CD4-positive, alpha-beta T cell treated with Interleukin-1 beta for 1 hour (primary cell): ENCODE measurements at places on chromosomes 1 and 21.

DNA sequence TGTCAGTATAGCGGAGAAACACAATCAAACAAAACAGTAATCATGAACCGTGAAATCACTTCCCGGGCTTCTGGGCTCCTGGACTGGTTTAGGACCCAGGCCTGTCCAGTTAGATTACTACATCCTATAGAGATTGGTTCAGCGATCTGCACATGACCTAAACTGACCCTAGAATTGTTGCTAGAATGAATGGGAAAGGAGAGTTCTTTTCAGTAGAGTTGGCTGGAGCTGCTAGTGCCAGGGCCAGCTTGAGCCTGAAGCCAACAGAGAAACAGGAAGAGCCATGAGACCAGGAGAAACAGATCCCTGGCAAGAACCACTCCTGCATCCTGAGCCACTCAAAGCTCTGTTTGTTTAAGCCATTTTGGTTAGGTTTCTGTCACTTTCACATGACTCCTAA lies 474.3 kb upstream of the C1orf87 start:
- DNase-seq, result no peak

DNA sequence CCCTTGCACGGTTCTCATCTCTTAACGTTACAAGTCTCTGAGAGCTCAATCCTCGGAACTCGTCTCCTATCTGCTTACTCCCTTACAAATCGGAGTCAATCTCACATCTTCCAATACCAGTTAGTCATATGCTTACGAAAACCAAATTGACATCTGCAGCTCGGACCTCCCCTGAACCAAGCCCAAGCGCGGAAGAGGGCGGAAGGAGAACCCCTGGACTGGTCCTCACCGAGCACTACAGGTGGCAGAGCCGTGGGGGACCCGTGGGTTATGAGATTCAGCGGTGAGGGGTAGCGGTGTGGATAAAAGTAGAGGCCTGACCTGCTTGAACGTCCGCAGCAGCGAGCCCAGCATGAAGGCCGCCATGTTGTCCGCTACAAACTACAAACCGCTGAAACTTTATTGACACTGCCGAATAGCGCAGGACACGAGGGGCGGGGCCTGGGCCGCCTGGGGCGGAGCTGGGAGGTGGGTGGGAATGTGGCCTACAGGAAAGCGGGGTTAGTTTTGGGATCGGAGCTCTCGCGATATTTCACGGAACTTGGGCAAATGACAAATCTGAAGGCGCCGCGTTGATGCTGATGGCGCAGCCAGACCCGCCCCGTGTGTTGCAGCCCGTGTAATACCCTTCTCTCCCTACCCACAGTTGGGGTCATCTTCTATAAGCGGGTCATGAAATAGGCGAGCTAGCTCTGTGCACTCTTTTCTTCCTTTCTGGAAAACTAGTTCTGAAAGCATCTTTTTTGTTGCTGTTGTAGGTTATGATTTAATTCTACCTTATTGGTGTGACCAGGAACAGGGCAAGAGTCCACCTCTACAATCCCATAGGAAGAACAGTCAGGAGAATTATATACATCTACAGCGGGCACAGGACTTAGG lies at the start of gene MRPS14:
Gene MRPS14 (minus strand): TSS at position 383 of the 879 bp plus-strand sequence. CDS start 17 bp downstream, at position 366.
- peak; percentile 98 for DNase-seq

DNA sequence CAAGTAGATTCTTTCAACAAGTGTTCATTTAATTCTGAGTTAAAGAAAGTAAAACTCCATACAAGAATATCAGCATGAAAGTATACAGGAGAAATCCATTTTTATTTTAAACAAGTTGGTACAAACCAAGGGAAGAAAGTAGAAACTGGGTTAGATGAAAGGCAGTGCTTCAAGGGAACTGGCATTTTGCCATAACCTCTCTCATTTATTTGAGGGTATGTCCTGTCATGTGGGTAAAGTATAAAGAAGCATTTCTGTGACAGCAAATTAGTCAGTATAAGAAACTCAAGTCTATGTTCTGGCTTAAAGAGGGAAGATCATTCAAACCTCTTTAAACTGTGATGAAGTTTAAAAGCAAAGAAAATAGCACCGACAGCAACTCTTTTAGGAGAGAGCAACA lies 32.0 kb downstream of the OLFM3 start:
- DNase-seq, result no peak

GRCh38 chr1:171576144-171576543 lies 45.9 kb upstream of the MYOCOS start:
- no peak for DNase-seq

DNA sequence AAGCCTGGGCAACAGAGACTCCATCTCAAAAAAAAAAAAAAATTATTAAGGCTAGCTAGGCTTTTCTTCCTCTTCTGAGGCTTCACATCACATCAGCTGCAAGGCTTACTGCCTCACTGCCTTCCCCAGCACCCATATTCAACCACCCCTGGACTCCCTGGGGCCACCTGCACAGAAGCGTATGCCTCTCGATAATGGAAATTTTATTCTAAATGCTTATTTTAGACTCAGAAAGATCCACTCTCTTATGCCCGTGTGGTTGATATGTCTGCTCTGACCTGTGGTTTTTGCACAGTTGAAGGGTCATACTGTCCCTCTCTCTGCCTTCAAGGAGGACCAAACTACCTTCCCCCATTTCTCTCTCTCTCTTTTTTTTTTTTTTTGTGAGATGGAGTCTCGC lies 1.5 kb upstream of the FCRLA start:
- DNase-seq, result peak; percentile 44

GRCh38 chr1:162626094-162626493 lies 6.2 kb upstream of the DDR2 start:
- no peak for DNase-seq

GRCh38 chr1:199746666-199747384 lies 280.7 kb upstream of the NR5A2 start:
- no peak for DNase-seq

DNA sequence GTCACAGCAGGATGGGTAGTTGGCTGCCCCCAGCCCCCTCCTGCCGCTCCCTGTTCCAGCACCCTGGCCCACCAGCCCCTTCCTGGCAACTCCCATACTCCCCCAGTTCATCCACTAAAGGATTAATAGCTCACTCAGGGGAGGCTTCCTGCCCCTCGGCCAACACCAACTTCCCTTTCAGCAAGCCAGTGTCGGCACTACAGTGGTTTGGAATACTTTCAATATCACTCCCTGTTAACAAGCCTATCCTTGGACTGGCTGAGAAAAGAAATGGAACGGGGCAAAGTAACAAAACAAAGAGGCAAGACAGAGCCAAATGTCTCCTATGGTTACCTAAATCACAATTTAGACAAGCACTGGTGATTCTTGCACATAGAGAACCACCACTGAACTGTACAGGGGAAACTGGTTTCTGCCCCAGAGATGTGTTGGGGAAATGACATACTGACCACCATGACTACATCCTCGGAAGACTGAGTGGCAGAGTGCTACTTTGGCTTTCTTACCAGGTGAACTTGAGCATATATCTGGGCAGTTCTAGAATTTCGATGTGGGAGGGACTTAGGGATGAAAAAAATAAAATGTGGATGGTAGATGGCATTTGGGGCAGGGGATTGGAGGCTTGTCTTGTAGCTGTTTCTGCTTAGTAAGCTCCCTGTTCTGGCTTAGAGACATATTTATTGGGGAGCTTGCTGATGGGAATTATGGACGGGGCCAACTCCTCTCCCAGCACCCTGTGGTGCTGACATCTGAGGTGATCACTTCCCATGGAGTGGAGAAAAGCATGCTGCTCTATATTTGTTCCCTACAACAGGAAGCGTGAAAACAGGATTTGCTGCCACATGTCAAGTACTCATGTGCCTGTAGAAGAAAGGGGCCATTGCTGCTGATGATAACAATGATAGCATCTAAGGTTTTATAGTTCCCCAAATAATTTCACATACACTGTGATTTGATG lies 7.1 kb upstream of the CAPN2 start:
- DNase-seq, result no peak

GRCh38 chr1:225461533-225462428 lies 33.9 kb upstream of the LBR start:
- no peak for DNase-seq

DNA sequence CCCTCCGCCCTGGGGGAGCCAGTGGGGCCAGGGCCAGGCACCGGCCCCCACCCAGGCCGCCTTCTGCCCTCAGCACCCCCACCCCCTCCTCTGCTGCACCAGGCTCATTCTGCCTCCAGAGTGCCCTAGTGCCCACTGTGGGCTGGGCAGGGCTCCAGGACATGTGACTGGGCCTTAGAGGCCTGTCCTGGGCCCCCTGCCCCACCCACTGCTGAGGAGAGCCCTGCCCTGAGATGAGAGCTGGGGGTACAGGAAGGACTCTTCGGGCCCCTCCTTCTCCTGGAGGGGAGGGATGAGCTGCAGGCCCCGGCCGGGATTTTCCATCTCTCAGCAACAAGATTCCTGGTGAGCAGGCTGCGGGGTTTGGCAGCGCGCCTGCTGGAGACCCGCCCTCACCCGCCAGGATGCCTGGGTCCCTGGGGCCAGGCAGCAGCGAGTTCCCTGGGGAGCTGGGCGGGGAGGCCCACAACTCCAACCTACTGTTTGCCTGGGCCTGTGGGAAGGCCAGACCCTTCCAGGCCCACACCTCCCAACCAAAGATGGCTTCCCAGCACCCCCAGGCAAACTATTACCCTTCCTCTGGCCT lies 14.0 kb downstream of the AHDC1 start:
- DNase-seq, result no peak

DNA sequence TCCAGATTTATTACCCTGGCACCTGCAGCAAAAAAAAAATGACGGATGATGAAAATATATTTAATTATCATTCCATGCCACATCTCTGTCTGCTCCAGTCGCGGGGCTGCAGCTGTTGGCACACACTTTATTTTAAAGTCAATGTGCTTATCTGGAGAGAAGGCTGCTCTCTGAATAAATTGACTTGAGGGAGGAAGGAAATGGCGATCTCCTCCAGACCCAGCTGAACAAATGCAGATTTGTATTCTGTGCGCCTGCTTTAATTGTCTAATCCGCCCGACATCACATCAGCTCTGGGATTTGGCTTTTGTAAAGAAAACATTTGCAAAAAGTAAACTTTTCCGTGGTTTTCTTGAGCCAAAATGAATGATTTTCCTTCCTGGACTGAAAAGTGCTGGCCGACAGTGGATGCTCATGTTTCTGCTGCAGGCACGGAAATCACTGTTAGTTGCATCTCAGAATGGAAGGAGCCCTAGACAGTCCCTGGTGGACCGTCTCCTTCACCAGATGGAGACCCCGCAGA lies 150.2 kb downstream of the CAMTA1 start:
- no peak for DNase-seq

DNA sequence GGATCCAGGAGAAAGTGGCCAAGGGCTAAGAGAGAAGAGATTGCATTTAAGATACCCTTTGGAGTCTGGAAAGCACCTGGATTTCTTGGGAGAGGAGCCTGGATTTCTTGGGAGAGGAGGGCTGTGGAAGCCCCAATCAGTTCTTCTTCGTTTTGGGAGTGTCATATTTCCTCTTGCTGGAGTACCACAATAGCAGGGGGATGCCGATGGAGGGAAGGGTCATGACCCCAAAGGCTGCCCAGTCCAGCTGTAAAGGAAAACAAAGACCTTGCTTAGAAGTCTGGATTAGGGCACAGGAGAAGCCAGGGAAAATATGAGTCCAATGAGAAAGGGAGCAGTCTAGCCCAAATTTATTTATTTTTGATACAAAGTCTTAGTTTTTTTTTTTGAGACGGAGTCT lies 11.3 kb downstream of the SSR2 start:
- DNase-seq, result no peak

GRCh38 chr1:209398313-209398991 lies 185.1 kb upstream of the CAMK1G start:
- peak; percentile 24 for DNase-seq

- no peak for DNase-seq
Measured at GRCh38 chr1:229507502-229507901, 639 bp downstream of the NUP133 start.

DNA sequence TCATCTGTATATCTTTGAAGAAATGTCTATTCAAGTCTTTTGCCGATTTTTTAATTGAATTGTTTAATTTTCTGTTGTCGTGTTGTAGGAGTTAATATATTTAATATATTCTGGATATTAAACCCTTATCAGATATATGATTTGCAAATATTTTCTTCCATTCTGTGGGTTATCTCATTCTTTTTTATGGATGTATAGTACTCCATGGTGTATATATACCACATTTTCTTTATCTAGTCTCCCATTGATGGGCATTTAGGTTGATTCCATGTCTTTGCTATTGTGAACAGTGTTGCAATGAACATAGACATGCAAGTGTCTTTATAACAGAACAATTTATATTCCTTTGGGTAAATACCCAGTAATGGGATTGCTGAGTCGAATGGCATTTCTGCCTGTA lies 100.3 kb upstream of the DMRTA2 start:
- DNase-seq, result no peak

- no peak for DNase-seq
Measured at GRCh38 chr1:61079898-61080336, 2.4 kb upstream of the NFIA start.

- DNase-seq, result no peak
Measured at GRCh38 chr1:21621761-21622436, 47.3 kb downstream of the RAP1GAP start.

DNA sequence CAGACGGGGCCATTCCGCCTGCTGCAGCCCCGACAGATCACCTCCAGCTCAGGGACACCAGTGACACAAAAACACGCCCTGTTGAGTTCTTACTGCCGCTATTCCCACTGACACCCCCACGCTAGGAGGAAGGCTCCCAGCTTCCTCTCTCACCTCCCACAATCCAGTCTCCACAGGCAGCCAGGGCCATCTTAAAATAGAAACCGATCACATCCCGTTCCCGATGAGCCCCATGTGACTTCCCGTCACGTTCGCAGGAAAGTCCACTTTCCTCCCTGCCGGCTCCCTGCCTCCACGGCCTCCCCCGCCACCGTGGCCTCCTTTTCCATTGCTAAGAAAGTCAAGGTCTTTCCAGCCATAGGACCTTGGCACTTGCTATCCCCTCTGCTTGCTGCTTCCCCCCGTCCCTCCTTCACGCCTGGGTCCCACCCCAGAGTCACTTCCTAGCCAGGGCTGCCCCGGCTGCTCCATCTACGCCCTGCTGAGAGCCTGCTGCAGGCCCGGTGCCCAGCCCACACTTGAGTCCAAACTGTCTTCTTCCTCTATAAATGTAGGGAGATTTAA lies 24.0 kb upstream of the DDOST start:
- DNase-seq, result no peak

GRCh38 chr1:7663451-7664146 lies 107.5 kb upstream of the VAMP3 start:
- no peak for DNase-seq

DNA sequence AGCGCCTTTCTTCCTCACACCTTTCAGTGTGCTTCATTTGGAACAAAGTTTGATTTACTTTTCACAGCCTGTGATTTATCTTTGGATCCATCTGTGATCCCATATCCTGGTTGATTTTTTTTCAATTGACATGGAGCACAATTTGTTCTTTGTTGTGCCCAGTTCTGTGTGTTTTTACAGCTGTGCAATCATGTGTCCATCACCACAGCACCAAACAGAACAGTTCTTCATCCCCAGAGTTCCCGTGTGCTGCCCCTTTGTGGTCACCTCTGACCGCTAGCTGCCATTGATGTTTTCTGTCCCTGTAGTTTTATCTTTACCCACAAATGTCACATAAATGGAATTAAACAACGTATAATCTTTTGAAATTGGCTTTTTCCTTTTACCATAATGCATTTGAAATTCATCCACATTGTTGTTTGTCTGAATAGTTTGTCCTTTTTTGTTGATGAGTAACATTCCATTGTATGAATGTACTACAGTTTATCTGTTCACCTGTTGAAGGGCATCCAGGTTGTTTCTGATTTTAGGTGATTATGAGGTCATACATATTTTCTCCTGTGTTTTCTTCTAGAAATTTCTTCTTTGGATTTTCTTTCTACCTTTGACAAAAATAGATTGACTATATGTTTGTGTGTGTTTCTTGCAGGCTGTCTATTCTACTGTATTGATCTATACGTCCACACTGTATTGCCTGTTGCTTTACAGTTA lies 17.4 kb downstream of the MIGA1 start:
- no peak for DNase-seq
